Fibroblast of skin of abdomen (primary cell): ENCODE measurements at places on chromosomes 11 and 22.

DNA sequence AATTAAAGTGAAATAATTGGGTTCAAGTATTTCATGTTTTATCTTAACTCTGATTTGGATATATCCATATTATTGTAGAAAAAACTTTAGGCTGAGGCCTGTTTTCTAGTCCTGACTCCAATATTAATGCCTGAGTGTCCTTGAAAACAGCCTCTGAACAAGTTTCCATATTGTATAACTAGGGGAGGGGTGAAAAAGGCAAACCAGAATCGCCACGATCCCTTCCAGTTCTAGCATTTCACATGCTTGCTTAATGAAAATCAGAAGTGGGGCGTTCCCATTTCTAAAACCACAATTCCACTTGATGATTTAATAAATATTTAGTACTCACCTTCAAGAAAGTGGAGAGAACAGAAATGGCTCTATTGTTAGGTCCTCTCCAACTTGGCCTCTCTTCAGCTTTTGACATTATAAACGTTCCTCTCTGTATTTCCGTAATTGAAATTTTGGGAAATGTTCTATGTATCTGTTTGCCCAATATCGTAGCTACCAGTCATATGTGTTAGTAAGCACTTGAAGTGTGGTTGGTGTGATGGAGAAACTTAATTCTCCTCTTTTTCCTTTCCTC lies 561.4 kb upstream of the CCDC90B start:
- DNase-seq, result no peak

GRCh38 chr11:134609361-134610115 lies 197.5 kb upstream of the B3GAT1 start:
- no peak for DNase-seq

DNA sequence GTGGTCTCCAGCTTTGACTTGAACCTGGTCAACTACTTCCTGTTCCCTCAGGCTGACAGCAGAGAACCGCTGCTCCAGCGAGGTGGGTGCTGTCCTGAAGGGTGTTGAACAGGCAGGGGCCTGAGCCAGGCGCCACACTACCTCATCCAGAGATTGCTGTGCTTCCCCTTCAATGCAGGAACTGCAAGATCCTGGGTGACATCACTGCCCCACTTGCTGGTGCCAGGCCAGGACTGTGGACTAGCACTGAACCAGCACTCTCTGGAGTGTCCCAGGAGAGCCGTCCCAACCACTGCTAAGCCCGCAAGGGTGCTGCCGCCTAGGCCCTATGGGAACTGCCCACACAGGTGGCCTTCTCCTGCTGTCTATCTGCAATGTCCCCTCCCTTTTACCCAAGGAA lies 51.7 kb downstream of the GAB4 start:
- no peak for DNase-seq

- peak; percentile 20 for DNase-seq
Measured at GRCh38 chr11:45289369-45289768, 3.2 kb upstream of the SYT13 start.

GRCh38 chr11:47408598-47409439 lies 429 bp downstream of the SLC39A13 start:
- peak; percentile 79 for DNase-seq
